Activated B cell treated with CpG ODN at 0.5 μM for 24 hours (primary cell): ENCODE measurements at places on chromosomes 6 and 20. TPM values are rescaled to one million over a fixed set of nuclear protein-coding genes. Genes with fewer than 3 reads are reported as not detected.

GRCh38 chr20:62507323-62507722 lies 31.5 kb upstream of the GATA5 start:
- H3K36me3 ChIP-seq, result no peaks in the 10 kb centered on the region
- DNase-seq, result no peak
- no peak overlapping the region for H3K4me3 ChIP-seq
- H3K27me3 ChIP-seq, result no peaks in the 10 kb centered on the region

DNA sequence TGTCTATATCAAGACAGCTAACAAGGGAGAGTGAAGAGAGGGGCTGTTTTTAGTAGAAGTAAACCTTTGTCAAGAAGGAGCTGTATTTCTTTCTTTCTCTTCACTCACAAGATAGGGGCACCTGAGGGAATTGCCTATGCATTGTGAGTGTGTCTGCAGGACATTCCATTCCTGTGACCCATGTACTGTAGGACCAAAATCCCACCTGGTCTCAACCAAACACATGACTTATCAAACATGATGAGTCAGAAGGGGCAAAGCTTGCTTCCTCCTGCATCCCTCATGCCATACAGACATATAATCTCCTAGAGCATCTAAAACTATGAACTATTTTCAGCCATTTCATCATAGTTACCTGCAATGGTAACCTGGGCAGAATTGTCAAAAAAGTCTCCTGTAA lies 21.8 kb downstream of the PKHD1 start:
- H3K4me3 ChIP-seq, result no peak overlapping the region
- H3K27me3 ChIP-seq, result no peaks in the 10 kb centered on the region
- no peak overlapping the region for H3K27ac ChIP-seq
- no peak for DNase-seq

- H3K27ac ChIP-seq, result no peak overlapping the region
- H3K4me3 ChIP-seq, result no peak overlapping the region
- H3K36me3 ChIP-seq, result no peaks in the 10 kb centered on the region
- no peak for DNase-seq
- H3K27me3 ChIP-seq, result no peaks in the 10 kb centered on the region
Measured at GRCh38 chr6:159808647-159809046, 8.6 kb downstream of the PNLDC1 start.

- DNase-seq, result no peak
- no peak overlapping the region for H3K27ac ChIP-seq
- H3K4me3 ChIP-seq, result peak overlapping the region; percentile 90
- H3K36me3 ChIP-seq, result no peaks in the 10 kb centered on the region
Measured at GRCh38 chr6:7261852-7262461, 51.0 kb downstream of the SSR1 start.

- peaks cover 8% of the 10 kb centered on the region for H3K27me3 ChIP-seq
- H3K27ac ChIP-seq, result no peak overlapping the region
- no peaks in the 10 kb centered on the region for H3K36me3 ChIP-seq
- DNase-seq, result no peak
- no peaks in the 10 kb centered on the region for H3K4me1 ChIP-seq
- H3K4me3 ChIP-seq, result no peak overlapping the region
Measured at GRCh38 chr6:89208551-89208950, 8.6 kb downstream of the GABRR1 start.

CALHM5 gene
- total RNA-seq, result not detected in 2 replicates

- peaks cover 4% of the 10 kb centered on the region for H3K36me3 ChIP-seq
- DNase-seq, result no peak
- no peak overlapping the region for H3K4me3 ChIP-seq
- peaks cover 11% of the 10 kb centered on the region for H3K4me1 ChIP-seq
- no peaks in the 10 kb centered on the region for H3K27me3 ChIP-seq
Measured at GRCh38 chr6:106253172-106253571, 72.4 kb downstream of the ATG5 start.

- no peak overlapping the region for H3K4me3 ChIP-seq
- H3K36me3 ChIP-seq, result no peaks in the 10 kb centered on the region
- H3K27ac ChIP-seq, result no peak overlapping the region
- no peaks in the 10 kb centered on the region for H3K27me3 ChIP-seq
- DNase-seq, result no peak
Measured at GRCh38 chr20:38111366-38112232, 53.5 kb downstream of the TGM2 start.

CALHM4 gene
- total RNA-seq, result not detected in 2 replicates

GRCh38 chr6:38640216-38640909 lies 634 bp upstream of the BTBD9 start:
- peak overlapping the region; percentile 94 for H3K4me3 ChIP-seq
- no peaks in the 10 kb centered on the region for H3K27me3 ChIP-seq
- peaks cover 29% of the 10 kb centered on the region for H3K4me1 ChIP-seq
- H3K36me3 ChIP-seq, result peaks cover 5% of the 10 kb centered on the region

DNA sequence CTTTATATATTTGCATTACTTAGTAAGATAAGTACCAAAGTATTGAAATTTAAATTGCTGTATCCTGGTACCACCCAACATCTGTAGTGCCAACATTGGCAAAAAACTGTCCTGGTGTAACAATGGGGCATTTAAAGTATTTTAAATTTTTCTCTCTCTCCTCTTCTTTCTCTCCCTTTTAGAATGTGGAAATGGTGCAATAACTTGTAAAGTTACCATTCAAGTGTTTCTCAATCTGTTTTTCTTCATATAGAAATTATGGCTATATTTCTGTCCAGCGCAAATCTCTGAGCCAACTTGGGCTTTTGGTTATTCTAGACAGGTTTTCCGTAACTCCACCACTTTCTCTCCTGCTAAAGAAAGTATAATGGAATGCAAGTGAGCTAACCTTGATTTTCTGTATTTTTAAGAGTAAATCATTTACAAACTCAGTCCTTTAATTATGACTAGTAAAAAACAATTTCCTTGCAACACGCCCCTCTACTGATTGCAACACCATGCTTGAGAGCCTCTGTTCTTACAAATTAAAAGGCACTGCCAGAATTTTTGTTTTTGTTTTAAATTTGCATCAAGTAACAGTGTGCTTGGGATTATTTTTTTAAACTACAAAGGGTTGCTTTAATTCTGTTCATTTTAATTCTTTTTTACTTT lies 324.2 kb upstream of the CITED2 start:
- DNase-seq, result no peak
- H3K27ac ChIP-seq, result no peak overlapping the region
- peaks cover 2% of the 10 kb centered on the region for H3K4me1 ChIP-seq

PROKR2 gene
- not detected in 2 replicates for total RNA-seq

GRCh38 chr6:146886587-146887446 lies 288.0 kb downstream of the ADGB start:
- no peak overlapping the region for H3K27ac ChIP-seq
- no peak for DNase-seq
- no peaks in the 10 kb centered on the region for H3K4me1 ChIP-seq
- no peak overlapping the region for H3K4me3 ChIP-seq
- H3K36me3 ChIP-seq, result no peaks in the 10 kb centered on the region
- peaks cover 2% of the 10 kb centered on the region for H3K27me3 ChIP-seq

DNA sequence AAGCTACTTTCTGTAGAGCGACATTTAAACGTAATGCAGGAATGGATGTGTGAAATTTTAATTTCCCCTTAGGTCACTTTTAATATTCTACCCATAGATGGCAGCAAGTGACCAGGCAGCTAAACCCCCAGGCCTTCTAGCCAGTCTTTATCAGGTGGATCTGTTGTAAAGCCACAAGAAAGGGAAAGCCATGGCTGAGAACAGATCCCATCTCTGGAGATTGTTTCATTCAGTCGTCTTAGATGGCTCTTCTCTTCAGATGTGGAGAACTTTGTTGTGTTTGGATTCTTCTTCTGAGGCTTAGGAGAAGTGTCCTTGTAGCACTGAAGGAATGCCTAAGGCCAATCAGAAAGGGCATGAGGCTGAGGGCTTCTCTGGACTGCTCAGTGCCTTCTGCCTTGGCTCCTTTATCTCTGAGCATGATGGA lies 15.8 kb upstream of the RNF182 start:
- no peak overlapping the region for H3K27ac ChIP-seq
- no peak for DNase-seq
- peaks cover 4% of the 10 kb centered on the region for H3K27me3 ChIP-seq
- peaks cover 5% of the 10 kb centered on the region for H3K4me1 ChIP-seq
- H3K4me3 ChIP-seq, result no peak overlapping the region

- DNase-seq, result no peak
- H3K4me1 ChIP-seq, result no peaks in the 10 kb centered on the region
- H3K4me3 ChIP-seq, result no peak overlapping the region
Measured at GRCh38 chr20:50328222-50328979, 137.8 kb downstream of the CEBPB start.

DNA sequence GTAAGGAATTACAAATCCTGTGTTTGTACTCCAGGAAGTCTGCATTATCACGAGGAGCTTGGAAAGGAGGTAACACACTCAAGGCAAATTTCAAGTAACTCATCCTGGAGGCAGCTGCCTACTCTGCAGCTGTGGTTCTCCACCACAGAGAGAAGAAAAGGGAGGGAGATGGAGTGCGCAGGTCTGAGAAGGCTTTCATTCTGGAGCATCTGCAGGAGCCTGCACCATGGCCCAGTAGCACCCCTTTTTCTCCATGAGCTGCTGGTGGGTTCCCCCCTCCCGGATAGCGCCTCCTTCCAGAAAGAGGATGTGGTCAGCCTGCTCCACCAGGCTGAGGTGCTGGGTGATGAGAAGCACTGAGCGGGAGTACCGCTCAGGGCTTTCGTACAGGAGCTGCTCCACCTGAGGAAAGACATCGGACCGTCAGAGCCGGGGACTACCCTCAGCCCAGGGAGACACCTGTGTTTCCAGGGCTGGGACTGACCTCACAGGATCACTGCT lies 1.6 kb upstream of the PSMB8 start:
- H3K4me1 ChIP-seq, result peaks cover 89% of the 10 kb centered on the region
- H3K27ac ChIP-seq, result peak overlapping the region; percentile 100
- H3K4me3 ChIP-seq, result peak overlapping the region; percentile 99
- DNase-seq, result peak; percentile 50
- peaks cover 97% of the 10 kb centered on the region for H3K36me3 ChIP-seq

DNA sequence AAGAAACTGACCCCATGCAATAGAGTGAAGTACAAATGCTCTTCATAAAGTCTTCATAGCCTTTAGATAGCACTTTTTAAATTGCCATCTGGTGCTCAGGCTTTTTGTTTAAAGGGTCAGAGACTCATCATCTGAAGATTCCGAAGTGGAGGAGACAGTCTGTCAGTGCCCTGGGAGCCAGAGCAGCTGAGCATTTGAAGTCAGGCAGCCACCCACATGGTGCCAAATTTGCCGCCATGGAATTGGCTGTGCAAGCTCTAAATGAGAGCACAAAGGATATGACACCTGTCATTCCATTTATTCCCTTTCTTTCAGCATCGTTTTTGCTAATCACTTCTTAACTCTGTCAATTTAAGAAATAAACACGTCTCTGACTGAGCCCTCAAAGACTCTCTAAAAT lies 32.8 kb upstream of the CEP162 start:
- no peak overlapping the region for H3K4me3 ChIP-seq
- peaks cover 10% of the 10 kb centered on the region for H3K27me3 ChIP-seq
- H3K36me3 ChIP-seq, result no peaks in the 10 kb centered on the region
- H3K4me1 ChIP-seq, result no peaks in the 10 kb centered on the region
- H3K27ac ChIP-seq, result no peak overlapping the region
- DNase-seq, result no peak

OPRL1 gene
- total RNA-seq, result 1.3 and 1.4 TPM in 2 replicates

PI3 gene
- not detected in 2 replicates for total RNA-seq

DNA sequence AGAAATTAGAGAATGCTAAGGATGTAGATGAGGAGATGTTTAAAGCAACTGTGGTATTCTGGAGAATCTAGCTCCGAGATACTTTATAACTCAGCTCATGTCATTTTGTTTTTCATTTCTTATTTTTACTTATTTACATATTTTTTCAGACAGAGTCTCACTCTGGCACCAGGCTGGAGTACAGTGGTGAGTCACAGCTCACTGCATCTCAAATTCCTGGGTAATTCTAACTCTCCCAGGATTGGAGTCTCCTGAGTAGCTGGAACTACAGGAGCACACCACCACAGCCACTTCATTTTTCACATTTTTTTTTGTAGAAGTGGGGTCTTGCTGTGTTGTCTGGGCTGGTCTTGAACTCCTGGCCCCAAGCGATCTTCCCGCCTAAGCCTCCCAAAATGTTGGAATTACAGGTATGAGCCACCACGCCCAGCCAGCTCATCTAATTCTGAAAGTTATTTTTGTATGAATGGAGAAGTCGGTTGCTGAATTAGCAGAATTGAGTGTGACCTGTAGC lies 94.3 kb upstream of the FAM8A1 start:
- H3K4me1 ChIP-seq, result no peaks in the 10 kb centered on the region
- DNase-seq, result no peak
- no peaks in the 10 kb centered on the region for H3K36me3 ChIP-seq
- no peaks in the 10 kb centered on the region for H3K27me3 ChIP-seq
- H3K27ac ChIP-seq, result no peak overlapping the region
- H3K4me3 ChIP-seq, result no peak overlapping the region

GRCh38 chr6:44254191-44255104 lies 2.9 kb downstream of the SLC35B2 start:
- H3K27me3 ChIP-seq, result no peaks in the 10 kb centered on the region
- no peak for DNase-seq
- H3K36me3 ChIP-seq, result peaks cover 91% of the 10 kb centered on the region
- peak overlapping the region; percentile 93 for H3K27ac ChIP-seq
- H3K4me1 ChIP-seq, result peaks cover 87% of the 10 kb centered on the region

OR2J3 gene
- not detected in 2 replicates for total RNA-seq

GRCh38 chr6:26363882-26364701 lies 906 bp upstream of the BTN3A2 start:
- DNase-seq, result no peak
- peaks cover 7% of the 10 kb centered on the region for H3K27me3 ChIP-seq
- peaks cover 15% of the 10 kb centered on the region for H3K36me3 ChIP-seq
- no peak overlapping the region for H3K4me3 ChIP-seq

TRDN gene
- total RNA-seq, result not detected in 2 replicates

DNA sequence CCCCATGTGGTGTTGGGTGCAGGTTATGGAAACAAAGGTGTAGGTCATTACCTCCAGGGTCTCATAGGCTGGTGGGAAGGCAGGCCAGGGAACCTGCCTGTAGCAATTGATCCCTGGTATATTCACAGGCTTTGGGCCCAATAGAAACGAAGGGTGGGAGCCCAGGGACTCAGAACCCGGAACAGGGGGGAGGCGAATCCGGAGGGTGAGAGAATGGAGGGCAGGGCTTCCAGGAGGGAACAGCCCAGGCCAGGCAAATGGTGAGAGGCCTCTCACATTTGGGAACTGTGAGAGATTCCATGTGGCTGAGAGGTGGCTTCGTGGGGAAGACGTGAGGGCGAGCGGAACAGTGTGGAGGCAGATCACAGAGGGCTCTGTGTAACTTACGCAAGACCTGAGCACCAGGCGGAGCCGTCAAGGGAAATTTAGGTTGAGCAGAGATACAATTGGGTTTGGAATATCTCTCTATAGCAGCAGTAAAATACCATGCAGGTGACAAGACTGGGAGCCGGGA lies 267.1 kb downstream of the ERMARD start:
- no peak for DNase-seq
- H3K36me3 ChIP-seq, result no peaks in the 10 kb centered on the region
- no peaks in the 10 kb centered on the region for H3K4me1 ChIP-seq
- H3K27ac ChIP-seq, result no peak overlapping the region

DNA sequence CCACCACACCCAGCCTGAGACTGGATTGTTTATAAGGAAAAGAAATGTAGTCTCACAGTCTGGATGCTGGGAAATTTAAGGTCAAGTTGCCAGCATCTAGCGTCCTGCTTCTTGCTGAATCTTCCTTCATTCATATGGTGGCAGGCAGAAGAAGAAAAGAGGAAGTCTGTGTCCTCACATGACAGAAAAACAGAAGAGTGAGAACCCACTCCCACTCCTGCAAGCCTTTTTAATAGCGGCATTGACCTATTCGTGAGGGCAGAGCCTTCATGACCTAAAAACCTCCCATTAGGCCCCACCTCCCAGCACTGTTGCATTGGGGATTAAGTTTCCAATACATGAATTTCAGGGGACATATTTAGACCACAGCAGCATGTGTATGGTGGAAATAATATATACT lies 160.8 kb upstream of the BMP2 start:
- no peaks in the 10 kb centered on the region for H3K4me1 ChIP-seq
- no peak overlapping the region for H3K27ac ChIP-seq
- no peak for DNase-seq
